Natural killer cell treated with Interleukin-12 subunit alpha and Interleukin-12 subunit beta and Interleukin-15 and Interleukin-18, amount 100 ng/mL, for 72 hours (primary cell): ENCODE measurements at places on chromosomes 2 and 18. TPM values are rescaled to one million over a fixed set of nuclear protein-coding genes. Genes with fewer than 3 reads are reported as not detected.

GRCh38 chr18:31977270-31977872 lies 34.4 kb upstream of the TRAPPC8 start:
- no peak overlapping the region for H3K4me3 ChIP-seq
- H3K27me3 ChIP-seq, result no peaks in the 10 kb centered on the region
- no peak for DNase-seq
- peaks cover 19% of the 10 kb centered on the region for H3K36me3 ChIP-seq
- no peaks in the 10 kb centered on the region for H3K4me1 ChIP-seq

GRCh38 chr2:181646415-181646987 lies 10.4 kb downstream of the CERKL start:
- H3K27me3 ChIP-seq, result peaks cover 58% of the 10 kb centered on the region
- H3K27ac ChIP-seq, result no peak overlapping the region
- no peaks in the 10 kb centered on the region for H3K36me3 ChIP-seq

TMEM198 gene
- 7.6 TPM for total RNA-seq

- peaks cover 10% of the 10 kb centered on the region for H3K4me1 ChIP-seq
- no peaks in the 10 kb centered on the region for H3K36me3 ChIP-seq
- no peak overlapping the region for H3K4me3 ChIP-seq
- H3K27ac ChIP-seq, result no peak overlapping the region
- no peak for DNase-seq
Measured at GRCh38 chr18:44594799-44595467, 85.8 kb upstream of the SETBP1 start.

DNA sequence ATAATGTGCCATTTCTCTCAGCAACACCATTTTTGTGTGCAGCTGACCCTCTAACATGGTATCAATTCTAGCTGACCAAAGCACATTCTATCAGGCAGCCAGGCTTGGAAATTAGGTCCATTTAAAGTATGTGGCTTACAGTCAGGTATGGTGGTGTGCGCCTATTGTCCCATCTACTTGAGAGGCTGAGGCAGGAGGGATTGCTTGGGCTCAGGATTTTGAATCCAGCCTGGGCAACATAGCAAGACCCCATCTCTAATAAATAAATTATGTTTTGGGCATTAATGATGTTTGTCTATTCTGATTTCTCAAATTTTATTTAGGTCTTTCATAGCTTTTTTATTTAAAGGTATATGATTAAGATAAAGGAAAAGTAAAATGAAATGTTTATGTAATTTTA lies 63.3 kb downstream of the DNAJC10 start:
- no peaks in the 10 kb centered on the region for H3K27me3 ChIP-seq
- no peak overlapping the region for H3K27ac ChIP-seq
- H3K36me3 ChIP-seq, result peaks cover 11% of the 10 kb centered on the region

DNA sequence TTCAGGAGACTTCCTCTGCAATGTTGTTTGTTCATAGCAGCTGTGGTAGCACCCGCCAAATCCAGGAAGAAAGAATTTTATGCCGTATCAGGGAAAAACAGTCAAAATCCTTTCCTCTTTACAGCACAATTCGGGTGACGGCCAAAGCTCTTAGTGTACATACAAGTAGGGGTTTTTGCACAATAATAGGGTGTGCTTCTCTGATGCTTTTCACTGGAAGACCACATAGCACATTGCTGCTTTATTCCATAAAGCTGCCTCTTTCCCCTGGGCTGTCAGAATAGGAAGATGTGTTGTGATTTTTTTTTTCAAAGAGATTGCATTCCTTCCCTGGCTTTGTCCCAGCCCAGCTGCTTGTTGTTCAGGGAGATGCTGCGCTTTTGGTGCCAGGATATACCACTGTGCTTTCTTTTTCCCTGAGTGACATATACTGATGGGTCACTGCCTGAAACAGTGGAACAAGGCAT lies 27.2 kb upstream of the LANCL1 start:
- no peak overlapping the region for H3K27ac ChIP-seq
- H3K4me3 ChIP-seq, result no peak overlapping the region
- H3K4me1 ChIP-seq, result peaks cover 8% of the 10 kb centered on the region
- H3K27me3 ChIP-seq, result peaks cover 32% of the 10 kb centered on the region

DNA sequence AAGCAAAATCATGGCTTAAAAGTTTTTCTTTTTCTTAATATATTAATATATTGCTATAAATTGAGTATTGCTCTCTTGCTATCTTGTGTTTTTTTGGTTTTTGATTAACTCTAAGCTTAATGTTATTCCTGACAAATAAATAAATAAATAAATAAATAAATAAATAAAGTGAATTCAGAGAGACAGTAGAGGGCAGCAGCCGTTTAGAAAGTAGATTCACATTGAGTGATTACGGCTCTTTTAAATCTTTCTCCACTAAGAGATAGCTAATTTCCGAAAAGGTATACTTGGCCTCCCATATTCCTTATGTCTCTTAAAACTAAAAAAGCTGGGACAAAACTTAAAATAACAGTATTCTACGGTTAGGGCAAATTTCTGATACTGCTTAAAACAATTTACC lies 34.3 kb downstream of the MSH2 start:
- peaks cover 6% of the 10 kb centered on the region for H3K36me3 ChIP-seq
- no peak overlapping the region for H3K4me3 ChIP-seq
- no peaks in the 10 kb centered on the region for H3K4me1 ChIP-seq
- no peak overlapping the region for H3K27ac ChIP-seq
- DNase-seq, result no peak
- no peaks in the 10 kb centered on the region for H3K27me3 ChIP-seq

MAP2 gene
- not detected for total RNA-seq

GRCh38 chr2:142786918-142787702 lies 90.4 kb upstream of the KYNU start:
- H3K27ac ChIP-seq, result no peak overlapping the region
- H3K36me3 ChIP-seq, result no peaks in the 10 kb centered on the region
- no peaks in the 10 kb centered on the region for H3K4me1 ChIP-seq
- no peaks in the 10 kb centered on the region for H3K27me3 ChIP-seq

DNA sequence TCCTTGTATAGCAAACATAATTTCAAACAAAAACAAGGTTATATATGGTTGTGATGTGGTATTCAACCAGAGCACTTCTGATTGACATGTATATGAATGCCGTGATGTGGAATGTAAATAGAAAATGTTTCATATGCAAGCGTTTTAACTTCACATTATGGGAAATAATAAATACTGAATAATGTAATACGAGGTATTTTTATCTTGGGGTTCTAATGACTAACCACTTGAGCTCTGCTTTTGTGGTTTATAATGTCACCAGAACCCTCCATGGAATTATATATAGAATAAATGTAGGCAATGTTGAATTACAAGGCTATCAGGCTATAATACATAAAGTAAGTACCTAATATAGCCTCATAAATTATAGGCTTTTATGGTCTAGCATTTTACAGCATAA lies 72.4 kb downstream of the ZNF521 start:
- peaks cover 9% of the 10 kb centered on the region for H3K27me3 ChIP-seq
- no peaks in the 10 kb centered on the region for H3K4me1 ChIP-seq
- H3K36me3 ChIP-seq, result no peaks in the 10 kb centered on the region

DNA sequence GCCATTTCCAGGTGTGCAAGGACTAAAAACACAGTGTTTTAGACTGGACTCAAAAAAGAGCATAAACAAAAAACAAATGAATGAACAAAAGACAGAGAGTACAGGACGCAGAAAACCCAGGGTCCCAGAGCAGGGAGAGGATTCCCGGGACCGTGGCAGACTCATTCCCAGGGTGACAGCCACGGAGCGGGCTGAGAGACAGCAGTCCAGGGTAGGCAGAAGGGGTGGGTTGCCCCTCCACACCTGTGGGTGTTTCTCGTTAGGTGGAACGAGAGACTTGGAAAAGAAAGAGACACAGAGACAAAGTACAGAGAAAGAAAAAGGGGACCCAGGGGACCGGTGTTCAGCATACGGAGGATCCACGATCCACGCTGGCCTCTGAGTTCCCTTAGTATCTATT lies 273.4 kb downstream of the EIPR1 start:
- no peaks in the 10 kb centered on the region for H3K36me3 ChIP-seq
- H3K27ac ChIP-seq, result peak overlapping the region; percentile 11
- H3K4me3 ChIP-seq, result no peak overlapping the region
- H3K27me3 ChIP-seq, result peaks cover 18% of the 10 kb centered on the region
- H3K4me1 ChIP-seq, result peaks cover 14% of the 10 kb centered on the region
- no peak for DNase-seq

DNA sequence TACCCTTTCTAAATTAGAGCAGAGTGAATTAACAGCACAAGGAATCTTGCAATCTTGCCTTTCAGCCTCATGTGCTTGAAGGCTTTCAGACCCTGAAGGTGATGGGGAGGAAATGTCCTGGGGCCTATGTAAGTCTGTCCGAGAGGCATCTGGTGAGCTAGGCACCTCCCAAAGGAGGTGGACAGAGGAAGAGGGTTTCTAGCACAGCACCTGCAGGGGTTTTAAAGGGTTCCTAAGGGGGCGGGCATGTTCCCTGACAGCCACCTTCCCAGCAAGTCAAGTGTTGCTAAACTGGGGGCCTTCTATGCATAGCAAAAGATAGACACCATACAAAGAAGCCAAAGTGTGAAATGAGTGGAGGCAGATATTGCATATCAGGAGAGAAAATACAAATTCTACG lies 88.5 kb downstream of the CDH2 start:
- H3K36me3 ChIP-seq, result no peaks in the 10 kb centered on the region
- no peak for DNase-seq
- no peaks in the 10 kb centered on the region for H3K4me1 ChIP-seq
- H3K4me3 ChIP-seq, result no peak overlapping the region
- no peaks in the 10 kb centered on the region for H3K27me3 ChIP-seq
- no peak overlapping the region for H3K27ac ChIP-seq

ASTL gene
- 0.92 TPM for total RNA-seq

GRCh38 chr2:11071211-11071610 lies 84.1 kb upstream of the SLC66A3 start:
- no peak overlapping the region for H3K27ac ChIP-seq
- H3K27me3 ChIP-seq, result peaks cover 6% of the 10 kb centered on the region
- H3K36me3 ChIP-seq, result no peaks in the 10 kb centered on the region
- H3K4me1 ChIP-seq, result no peaks in the 10 kb centered on the region

DNA sequence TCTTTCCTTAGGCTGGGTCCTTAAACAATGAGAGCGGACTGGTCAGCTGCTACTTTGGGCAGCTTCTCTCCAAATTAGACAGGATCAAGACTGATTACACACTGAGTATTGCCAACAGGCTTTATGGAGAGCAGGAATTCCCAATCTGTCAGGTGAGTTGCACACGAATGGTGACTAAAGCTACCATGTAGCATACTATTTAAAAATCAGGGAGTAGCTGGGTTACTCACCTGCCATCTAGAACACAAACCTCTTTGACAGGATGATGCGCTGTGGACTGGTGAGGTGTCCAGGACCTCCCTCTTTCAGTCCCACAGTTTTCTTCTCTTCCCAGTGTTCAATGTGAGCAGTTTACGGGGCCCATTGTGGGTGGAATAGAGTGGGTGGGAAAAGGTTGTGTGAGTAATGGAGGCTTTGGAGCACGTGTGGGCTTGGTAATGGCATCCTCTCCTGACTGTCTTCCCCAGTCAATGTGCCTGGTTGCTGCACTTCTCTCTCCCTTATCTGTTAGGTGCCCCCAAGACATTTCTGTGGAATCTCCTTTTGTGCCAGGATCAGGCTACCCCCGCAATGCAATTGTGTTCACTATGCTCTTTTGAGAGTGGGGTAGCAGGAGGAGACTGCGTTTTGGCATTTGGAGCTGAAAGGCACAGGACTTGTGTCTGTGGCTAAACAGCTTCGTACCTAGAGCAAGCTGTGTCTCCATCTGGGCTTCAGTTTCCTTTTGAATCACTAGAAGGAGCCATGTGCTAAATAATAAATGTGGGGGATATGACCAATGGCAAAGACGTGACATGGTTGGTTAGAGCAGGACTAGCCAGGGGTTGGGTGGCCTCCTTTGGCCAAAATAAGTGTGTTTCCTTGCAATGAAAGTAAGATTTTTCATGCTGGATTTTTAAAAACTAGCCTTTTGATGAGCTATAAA lies 17.7 kb downstream of the SERPINB12 start:
- no peaks in the 10 kb centered on the region for H3K4me1 ChIP-seq
- no peak overlapping the region for H3K27ac ChIP-seq
- no peaks in the 10 kb centered on the region for H3K36me3 ChIP-seq
- peaks cover 4% of the 10 kb centered on the region for H3K27me3 ChIP-seq

GRCh38 chr18:13319629-13320028 lies 101.1 kb downstream of the LDLRAD4 start:
- H3K27ac ChIP-seq, result no peak overlapping the region
- DNase-seq, result no peak
- peaks cover 2% of the 10 kb centered on the region for H3K4me1 ChIP-seq
- H3K36me3 ChIP-seq, result peaks cover 6% of the 10 kb centered on the region

DNA sequence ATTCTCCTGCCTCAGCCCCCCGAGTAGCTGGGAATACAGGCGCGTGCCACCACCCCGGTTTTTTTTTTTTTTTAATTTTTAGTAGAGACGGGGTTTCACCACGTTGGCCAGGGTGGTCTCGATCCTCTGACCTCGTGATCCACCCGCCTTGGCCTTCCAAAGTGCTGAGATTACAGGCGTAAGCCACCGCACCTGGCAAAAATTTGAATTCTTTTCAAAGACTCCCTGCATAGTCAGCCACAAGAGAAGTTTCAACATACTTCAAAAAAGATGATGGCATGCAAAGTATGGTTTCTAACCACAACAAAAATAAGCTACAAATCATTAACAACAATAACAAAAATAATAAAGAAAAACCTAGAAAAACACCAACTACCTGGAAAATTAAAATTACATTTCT lies 22.0 kb downstream of the HYCC2 start:
- H3K4me1 ChIP-seq, result peaks cover 23% of the 10 kb centered on the region
- DNase-seq, result no peak
- peaks cover 12% of the 10 kb centered on the region for H3K36me3 ChIP-seq
- H3K4me3 ChIP-seq, result no peak overlapping the region
- H3K27ac ChIP-seq, result no peak overlapping the region
